ENCODE measurements at places on chromosomes 6 and 20. TPM values are rescaled to one million over a fixed set of nuclear protein-coding genes. Genes with fewer than 3 reads are reported as not detected.

Gene GPLD1
- 1.8 TPM for total RNA-seq

Gene DUSP15
- total RNA-seq: not detected

Gene KCNG1
- 9.1 TPM for total RNA-seq

Gene HLA-F
- 7.6 TPM for total RNA-seq

Gene MATN4
- total RNA-seq: not detected

Gene HFE
- 19.0 TPM for total RNA-seq

Gene SLC22A1
- total RNA-seq: not detected

Gene OXT
- not detected for total RNA-seq

Gene KCNK17
- total RNA-seq: not detected

Gene CSNK2B
- total RNA-seq: 218 TPM

Gene TGIF2
- total RNA-seq: 7.8 TPM

Gene PAX1
- not detected for total RNA-seq

Gene WFDC2
- not detected for total RNA-seq

Gene HCK
- total RNA-seq: not detected

Gene PSMB1
- 292 TPM for total RNA-seq

Gene SYNGAP1
- 3.7 TPM for total RNA-seq

Gene ARMC2
- 5.6 TPM for total RNA-seq

Gene NUP43
- total RNA-seq: 52.5 TPM

Gene OPRM1
- total RNA-seq: not detected

Gene TMEM14B
- total RNA-seq: 114 TPM

Gene ZNF184
- 4.2 TPM for total RNA-seq

Gene CTCFL
- total RNA-seq: not detected

Gene CUL7
- 30.5 TPM for total RNA-seq

Gene TNFAIP3
- total RNA-seq: 7.4 TPM

Gene ERGIC3
- total RNA-seq: 396 TPM

Gene ABCC10
- 9.9 TPM for total RNA-seq

Gene FKBP1C
- total RNA-seq: under 0.01 TPM

Gene NCR2
- not detected for total RNA-seq

Gene NFKBIE
- 1.1 TPM for total RNA-seq

Gene LINC00237
- total RNA-seq: not detected

Gene PNPLA1
- 0.49 TPM for total RNA-seq

Gene DZANK1
- 0.16 TPM for total RNA-seq

Gene SMOC2
- 0.81 TPM for total RNA-seq

Gene PRL
- not detected for total RNA-seq

Gene HLA-C
- 380 TPM for total RNA-seq

Gene TBX18
- 45.5 TPM for total RNA-seq

Gene PPP1R3G
- total RNA-seq: 1.3 TPM

Gene RAD21L1
- not detected for total RNA-seq

Gene TAF4
- 3.1 TPM for total RNA-seq

Gene ENPP4
- 0.36 TPM for total RNA-seq

Gene PKHD1
- not detected for total RNA-seq

Gene CALHM6
- 1.1 TPM for total RNA-seq

Gene HLA-DQA2
- not detected for total RNA-seq

Gene PRSS35
- total RNA-seq: 0.65 TPM

Gene C6orf15
- not detected for total RNA-seq

Gene TRIM10
- total RNA-seq: not detected

Gene SYNDIG1
- not detected for total RNA-seq

Gene PRDM13
- total RNA-seq: not detected

Gene REM1
- 3.4 TPM for total RNA-seq

Gene UBE2C
- 32.7 TPM for total RNA-seq

Gene WTAP
- 70.8 TPM for total RNA-seq

Gene OVOL2
- not detected for total RNA-seq

Gene CTAGE9
- not detected for total RNA-seq

Gene CST2
- 0.16 TPM for total RNA-seq

Gene OPN5
- not detected for total RNA-seq

Gene NKX2-4
- total RNA-seq: not detected

Gene PRPF6
- 36.8 TPM for total RNA-seq

Gene LTA
- total RNA-seq: not detected

Gene CST5
- not detected for total RNA-seq

Measured in cardiac atrium fibroblast (primary cell).